ENCODE measurements at places on chromosomes 16 and 17.

DNA sequence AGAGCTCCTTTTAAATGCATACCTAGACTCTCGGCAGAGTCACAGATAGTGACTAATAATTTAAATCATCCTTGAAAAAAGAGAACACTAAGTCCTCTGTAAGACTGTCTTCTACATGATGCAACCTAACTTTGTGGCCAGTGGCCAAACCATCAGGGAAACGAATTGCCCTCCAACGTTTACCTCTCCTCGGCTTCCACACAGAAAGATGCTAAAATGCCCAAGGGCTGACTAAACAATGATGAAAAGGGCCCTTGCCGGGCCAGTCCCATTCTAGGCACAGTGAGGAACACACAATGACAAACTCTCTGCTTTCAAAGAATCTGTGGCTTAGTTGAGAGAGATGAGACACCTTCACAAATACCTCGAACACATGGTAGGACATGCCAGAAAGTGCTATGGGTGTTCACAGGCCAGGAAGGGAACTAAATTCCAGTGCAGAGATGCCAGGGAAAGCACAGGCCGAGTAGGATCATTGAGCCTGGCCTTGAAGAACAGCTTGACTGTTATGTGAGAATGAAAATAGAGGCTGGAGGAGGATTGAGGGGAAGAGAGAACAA, 35.3 kb upstream of the PITPNM3 start:
- no peak for DNase-seq

GRCh38 chr17:10758062-10758461, 28.2 kb upstream of the TMEM220 start:
- DNase-seq: no peak

DNA sequence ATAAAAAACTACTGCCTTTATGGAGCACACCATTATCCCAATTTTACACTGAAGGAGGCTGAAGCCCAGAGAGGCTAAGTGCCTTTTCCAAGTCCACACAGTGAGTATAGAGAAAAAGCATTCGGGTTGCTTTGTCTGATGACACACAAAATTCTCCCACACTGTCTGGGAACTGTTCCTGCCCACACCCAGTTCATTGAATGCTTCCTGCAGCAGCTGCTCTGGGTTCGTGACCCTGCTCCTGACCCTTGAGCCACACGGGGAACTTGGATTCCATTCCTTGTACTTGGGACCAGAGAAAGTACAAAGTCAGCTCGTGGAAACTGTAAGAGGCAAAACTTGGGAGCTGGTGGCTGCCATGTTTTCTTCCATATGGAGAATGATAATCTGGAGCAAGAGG, 57.9 kb downstream of the AKAP1 start:
- DNase-seq: no peak

DNA sequence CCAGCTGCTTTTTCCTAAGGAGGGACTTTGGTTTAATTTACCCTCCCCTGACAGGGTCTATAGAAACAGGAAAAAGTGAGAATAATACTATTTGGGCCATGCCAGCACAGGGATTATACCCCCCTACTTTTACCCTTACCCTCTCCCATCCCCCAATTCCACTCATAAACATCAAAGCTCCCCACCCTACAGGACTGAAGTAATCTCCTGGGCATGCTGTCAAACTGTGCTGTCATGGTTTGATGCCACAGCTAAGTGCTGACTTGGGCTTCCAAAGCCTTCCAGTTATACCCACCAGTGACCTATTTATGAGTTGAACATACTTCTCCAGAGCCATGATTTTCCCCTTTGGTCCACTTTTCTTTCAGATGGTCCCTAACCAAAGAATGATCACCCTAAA, 12.8 kb downstream of the PHF12 start:
- no peak for DNase-seq

DNA sequence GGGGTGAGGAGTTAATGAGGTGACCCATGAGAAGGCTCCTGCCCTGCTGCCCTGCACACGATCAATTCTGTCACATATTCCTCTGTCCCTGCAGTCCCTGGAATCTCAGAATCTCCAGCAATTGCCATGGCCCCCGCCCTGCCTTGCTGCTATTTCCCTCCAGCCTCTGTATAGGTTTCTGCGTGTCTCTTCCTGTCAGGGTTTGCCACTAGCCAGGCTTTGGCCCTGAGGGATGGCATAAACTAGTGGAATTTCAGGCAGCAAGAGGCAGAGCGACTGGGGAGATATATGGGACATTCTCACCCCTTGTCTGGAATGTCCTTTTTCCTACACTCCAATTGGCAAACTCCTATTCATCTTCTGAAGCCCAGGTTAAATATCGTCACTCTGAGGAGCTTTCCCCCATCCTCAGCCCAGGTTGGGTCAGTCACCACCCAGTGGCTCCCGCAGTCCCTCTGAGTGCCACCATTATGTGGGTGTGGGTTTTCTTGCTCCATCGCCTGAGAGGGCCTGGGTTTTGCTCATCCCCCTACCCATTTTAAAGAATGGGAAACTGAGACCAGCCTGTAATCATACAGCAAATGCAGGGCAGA, 15.5 kb upstream of the NATD1 start:
- DNase-seq: no peak

- DNase-seq: no peak
Observed at GRCh38 chr17:82902972-82903874, 63.4 kb upstream of the ZNF750 start.

DNA sequence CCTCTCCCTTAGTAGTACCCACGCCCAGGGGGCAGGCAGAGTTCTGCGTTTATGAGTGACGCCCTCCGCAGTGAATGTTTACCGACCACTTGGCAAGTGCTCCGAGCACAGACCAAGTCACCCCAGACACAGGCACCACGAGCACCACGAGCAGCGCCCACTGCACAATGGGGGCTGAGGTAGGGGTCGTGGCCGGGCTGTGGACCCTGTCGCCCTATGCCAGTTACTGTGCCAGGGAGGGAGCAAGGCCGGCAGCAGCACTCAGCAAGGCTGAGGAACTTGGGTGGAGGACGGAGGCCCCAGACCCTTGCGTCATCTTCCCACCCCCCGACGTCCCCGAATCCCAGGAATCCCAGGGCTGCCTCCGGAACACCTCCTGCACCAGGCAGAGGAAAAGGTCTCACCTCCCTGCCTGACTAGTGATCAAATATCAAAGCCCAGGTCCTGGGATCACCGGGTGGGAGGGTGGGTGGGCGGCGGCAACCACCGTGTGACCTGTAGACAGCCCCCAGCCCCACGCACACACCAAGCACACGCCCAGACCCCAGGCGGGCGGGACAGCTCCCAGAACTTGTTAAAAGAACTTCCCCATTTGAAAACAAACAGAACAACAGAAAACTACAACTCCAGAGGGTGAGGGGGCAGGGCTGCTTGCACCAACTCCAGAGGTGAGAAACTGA, 5.4 kb downstream of the VASN start:
- no peak for DNase-seq

GRCh38 chr17:67202503-67202902, 42.5 kb downstream of the HELZ start:
- DNase-seq: no peak

- DNase-seq: no peak
Observed at GRCh38 chr17:8701754-8702153, 42.9 kb downstream of the CCDC42 start.

DNA sequence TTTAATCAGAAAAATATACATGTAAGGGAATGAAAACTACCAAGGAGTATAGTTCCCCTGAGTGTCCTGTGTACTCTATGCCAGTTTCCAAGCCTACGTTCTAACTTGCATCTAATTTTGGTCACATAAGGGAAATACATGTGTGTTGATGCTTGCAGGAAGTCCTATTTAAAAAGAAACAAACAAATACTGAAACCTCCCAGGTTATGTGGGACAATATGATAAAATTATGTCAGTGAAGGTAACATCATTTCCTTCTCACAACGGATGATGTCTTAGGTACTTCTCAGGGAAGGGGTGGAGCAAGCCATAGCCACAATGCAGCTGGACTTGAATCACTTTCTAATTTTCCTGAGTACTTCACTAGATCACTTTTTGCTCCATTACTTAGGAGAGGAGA, 115.9 kb downstream of the ZFHX3 start:
- no peak for DNase-seq

All from DMS 273 treated with DMSO at 0.1 percent for 48 hours (cell line).